Type B pancreatic cell (in vitro differentiated cells): ENCODE measurements at places on chromosomes 13 and 19. TPM values are rescaled to one million over a fixed set of nuclear protein-coding genes. Genes with fewer than 3 reads are reported as not detected.

DNA sequence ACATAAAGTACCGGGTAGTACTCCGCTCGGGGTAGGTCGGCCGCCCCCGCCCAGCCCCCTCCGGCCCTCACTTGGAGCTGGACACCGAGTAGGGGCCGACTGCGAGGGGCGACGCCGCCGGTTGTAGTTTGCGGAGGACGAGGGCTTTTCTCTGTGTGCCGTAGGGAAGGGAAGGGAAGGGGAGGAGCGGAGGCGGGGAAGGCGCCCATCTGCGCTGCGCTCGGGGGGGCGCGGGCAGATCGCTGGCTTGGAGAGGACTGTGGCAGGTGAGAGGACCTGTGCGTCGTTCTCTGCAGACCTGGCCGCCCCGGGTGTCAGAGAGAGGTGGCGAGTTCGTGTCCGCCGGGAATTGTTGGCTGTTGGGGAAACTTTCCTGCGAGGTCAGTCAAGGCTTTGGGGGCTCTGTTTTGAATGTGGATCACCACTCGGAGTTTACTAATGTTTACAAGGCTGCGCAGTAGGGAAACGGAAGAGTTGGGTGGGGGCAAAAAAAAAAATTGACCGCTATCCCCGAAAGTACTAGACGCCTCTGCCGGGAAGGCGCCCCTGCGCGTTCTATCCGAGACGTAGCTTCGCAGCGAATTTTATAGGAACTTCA, 1.4 kb downstream of the ING1 start:
- H3K4me3 ChIP-seq, result peak overlapping the region; percentile 100
- H3K27me3 ChIP-seq, result peaks cover 7% of the 10 kb centered on the region
- peak overlapping the region; percentile 100 for H3K27ac ChIP-seq
- peaks cover 5% of the 10 kb centered on the region for H3K36me3 ChIP-seq

DNA sequence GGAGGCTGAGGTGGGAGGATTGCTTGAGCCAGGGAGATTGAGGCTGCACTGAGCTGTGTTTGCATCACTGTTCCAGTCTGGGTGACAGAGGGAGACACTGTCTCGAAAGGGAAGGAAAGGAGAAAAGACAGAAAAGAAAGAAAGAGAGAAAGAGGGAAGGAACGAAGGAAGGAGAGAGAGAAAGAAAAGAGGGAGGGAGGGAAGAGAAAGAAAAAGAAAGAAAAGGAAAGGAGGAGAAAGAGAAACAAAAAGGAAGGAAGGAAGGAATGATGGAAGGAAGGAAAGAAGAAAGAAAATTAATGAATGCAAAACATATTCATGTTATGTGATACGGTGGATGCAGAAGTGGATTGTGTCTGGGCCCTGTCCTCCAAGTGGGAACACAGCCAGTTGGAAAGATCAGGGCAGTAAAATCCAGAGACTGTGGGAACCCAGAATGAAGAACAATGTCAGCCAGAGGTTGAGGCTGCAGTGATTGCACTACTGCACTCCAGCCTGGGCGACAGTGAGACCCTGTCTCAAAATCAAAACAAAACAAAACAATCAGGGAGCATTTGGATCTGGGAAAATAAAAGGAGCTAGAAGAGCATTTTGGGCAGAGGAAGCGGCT, 6.2 kb downstream of the PHLDB3 start:
- peaks cover 29% of the 10 kb centered on the region for H3K36me3 ChIP-seq
- peak overlapping the region; percentile 66 for H3K27ac ChIP-seq

DNA sequence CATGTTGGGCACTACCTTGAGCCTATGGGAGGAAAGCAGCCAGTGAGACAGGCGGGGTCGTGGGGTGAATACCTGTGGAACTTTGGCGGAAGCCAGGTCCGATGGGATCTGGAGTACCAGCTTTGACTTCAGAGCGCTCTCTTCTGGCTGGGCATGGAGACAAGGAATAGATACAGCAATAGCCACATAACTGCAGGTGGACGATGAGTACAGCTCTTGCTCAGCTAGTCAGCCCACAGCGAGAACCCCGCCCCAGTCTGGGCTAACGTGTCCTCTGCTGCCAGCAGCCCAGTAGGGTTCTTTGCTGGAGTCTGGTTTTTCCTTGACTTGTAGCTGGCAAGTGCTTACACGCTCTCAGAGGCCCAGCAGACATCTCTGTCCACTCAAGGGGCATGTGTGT, 83.4 kb downstream of the SIPA1L3 start:
- no peak for DNase-seq
- peaks cover 23% of the 10 kb centered on the region for H3K4me1 ChIP-seq
- H3K36me3 ChIP-seq, result no peaks in the 10 kb centered on the region
- H3K27me3 ChIP-seq, result no peaks in the 10 kb centered on the region

- no peaks in the 10 kb centered on the region for H3K36me3 ChIP-seq
- peaks cover 16% of the 10 kb centered on the region for H3K4me1 ChIP-seq
- H3K4me3 ChIP-seq, result no peak overlapping the region
- no peaks in the 10 kb centered on the region for H3K27me3 ChIP-seq
Observed at GRCh38 chr13:74193391-74193790, 59.2 kb upstream of the KLF12 start.

- H3K4me1 ChIP-seq, result no peaks in the 10 kb centered on the region
- peak overlapping the region; percentile 80 for H3K27ac ChIP-seq
- H3K36me3 ChIP-seq, result no peaks in the 10 kb centered on the region
Observed at GRCh38 chr19:3175781-3176714, 2.5 kb upstream of the S1PR4 start.

DNA sequence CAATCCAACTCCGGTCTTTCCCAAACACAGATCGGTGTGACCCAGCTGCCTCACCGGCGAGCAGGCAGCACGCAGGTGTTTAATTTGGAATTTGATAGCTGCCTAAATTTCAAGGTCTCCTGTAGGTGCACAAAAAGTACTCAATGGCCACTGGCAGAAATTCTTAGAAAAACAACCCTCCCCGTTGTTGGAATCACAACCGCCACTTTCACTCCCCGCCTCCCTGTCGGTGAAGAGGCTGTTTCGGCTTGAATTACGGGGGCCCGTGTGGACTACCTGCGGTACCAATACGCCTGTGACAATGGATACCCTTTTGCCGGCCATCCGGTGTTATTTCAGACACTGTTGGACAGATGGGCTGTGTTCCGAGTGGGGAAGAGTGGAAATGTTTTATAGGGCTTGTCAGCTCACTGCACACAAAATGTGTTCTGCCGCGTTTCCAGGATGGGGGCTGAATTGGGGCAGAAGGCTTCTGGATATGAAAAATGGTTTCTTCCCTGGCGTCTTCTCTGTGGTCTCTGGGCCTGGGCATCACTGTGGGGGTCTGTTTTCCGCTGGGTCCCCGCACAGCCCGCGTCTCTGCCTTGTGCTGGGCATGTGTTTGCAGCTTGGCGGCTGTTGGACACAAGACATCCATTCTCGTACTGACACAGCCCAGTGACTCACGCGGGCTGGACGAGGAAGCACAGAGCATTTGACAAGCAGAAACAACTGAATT, 45.4 kb downstream of the ZIC5 start:
- no peak overlapping the region for H3K27ac ChIP-seq
- peaks cover 27% of the 10 kb centered on the region for H3K27me3 ChIP-seq
- H3K4me3 ChIP-seq, result peak overlapping the region; percentile 39
- peaks cover 19% of the 10 kb centered on the region for H3K4me1 ChIP-seq
- H3K36me3 ChIP-seq, result no peaks in the 10 kb centered on the region
- no peak for DNase-seq

DNA sequence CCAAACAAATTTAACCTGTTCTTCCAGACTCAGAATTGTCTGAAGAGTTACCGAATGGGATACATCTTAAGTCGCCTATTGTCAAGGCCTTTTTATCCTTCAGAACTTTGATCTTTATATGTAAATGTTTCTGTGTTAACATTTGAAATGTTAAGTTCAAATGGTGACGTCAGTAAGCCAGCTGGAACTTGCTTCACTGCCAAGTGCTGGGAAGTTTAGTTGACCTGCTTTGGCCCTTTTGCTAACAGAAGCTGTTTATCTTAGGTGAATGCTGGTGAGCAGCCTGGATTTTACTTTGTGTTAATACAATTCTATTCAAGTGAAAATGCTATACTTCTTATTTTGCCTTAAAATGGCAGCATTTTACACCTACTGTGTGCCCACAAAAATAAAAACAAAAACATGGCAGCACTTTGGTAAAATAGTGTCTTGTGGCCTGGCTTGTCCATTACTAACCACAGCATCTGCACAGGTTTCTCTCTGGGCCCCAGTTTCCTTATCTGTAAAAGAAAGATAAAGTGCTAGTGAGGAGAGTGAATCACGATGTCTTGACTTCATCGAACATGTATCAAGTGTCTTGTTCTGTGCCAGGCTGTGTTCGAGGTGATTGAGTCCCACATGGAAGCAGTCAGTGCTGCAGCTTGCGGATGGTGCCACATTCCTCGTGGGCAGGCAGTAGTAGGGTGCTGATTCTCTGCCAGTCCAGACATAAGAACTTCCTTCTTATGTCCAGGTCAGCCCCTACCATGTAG, 2.2 kb downstream of the NAXD start:
- H3K36me3 ChIP-seq, result peaks cover 4% of the 10 kb centered on the region
- H3K4me1 ChIP-seq, result peaks cover 25% of the 10 kb centered on the region
- peak overlapping the region; percentile 91 for H3K27ac ChIP-seq
- no peak for DNase-seq

GRCh38 chr13:49351871-49352270, 92.0 kb downstream of the CAB39L start:
- H3K4me3 ChIP-seq, result no peak overlapping the region
- no peak overlapping the region for H3K27ac ChIP-seq
- H3K4me1 ChIP-seq, result no peaks in the 10 kb centered on the region
- no peak for DNase-seq
- H3K36me3 ChIP-seq, result peaks cover 18% of the 10 kb centered on the region

DNA sequence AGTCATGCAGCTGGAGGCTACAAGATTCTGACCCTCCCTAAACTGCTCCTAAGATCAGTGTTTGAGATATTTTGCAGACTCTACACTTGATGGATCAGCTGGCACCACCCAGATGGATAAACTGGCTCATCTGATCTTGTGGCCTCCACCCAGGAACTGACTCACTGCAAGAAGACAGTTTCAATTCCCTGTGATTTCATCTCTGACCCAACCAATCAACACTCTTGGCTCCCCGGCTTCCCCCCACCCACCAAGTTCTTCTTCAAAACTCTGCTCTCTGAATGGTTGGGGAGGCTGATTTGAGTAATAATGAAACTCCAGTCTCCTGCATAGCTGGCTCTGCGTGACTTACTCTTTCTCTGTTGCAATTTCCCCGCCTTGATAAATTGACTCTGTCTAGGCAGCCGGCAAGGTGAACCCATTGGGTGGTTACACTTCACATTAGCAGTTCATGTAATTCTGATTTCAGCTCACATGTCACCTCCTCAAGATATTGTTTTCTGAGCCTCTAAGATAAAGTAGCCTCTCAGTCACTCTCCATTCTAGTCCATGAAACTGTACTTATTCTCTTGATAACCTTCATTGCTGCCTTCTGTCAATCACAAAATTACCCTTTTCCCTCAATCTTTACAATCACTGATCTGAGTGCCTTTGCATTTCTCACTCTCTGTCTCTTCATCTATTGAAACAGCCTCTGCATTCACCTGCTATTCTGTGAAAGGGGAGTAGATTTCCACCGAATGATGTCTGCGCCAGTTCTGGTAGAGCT, 9.9 kb upstream of the FPR3 start:
- H3K4me3 ChIP-seq, result no peak overlapping the region
- no peak for DNase-seq
- H3K27ac ChIP-seq, result no peak overlapping the region

DNA sequence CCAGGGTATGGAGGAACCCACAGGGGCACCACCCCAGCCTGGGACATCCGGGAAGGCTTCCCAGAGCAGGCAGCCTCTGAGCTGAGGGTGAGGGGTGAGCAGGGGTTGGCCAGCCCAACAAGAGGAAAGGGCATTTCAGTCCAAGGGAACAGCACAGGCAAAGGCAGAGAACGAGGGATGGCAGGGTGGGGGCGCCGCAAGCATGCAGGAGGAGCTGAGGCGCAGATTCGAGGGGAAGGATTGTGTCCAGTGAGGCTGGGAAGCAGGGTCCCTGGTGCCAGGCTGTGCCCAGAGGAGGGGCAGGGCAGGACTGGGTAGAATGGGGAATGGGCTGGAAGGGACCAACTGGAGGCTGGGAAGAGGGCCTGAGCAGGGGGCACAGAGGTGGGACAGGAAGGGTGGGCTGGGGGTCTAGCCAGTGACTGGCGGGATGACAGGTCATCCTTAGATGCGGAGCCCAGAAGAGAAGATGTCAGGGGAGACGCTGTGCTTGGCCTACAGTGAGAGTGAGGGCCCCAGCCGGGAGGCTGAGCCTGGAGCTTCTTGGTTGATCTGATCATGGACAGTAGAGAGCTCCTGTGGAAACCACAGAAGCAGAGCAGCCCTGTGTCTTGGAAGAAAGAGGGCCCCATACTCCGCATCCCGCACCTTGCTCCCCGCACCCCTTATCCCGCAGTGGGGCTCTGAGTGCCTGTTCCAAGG, 13.6 kb downstream of the EMP3 start:
- H3K27ac ChIP-seq, result no peak overlapping the region
- H3K4me1 ChIP-seq, result no peaks in the 10 kb centered on the region
- H3K36me3 ChIP-seq, result no peaks in the 10 kb centered on the region
- DNase-seq, result no peak

DNA sequence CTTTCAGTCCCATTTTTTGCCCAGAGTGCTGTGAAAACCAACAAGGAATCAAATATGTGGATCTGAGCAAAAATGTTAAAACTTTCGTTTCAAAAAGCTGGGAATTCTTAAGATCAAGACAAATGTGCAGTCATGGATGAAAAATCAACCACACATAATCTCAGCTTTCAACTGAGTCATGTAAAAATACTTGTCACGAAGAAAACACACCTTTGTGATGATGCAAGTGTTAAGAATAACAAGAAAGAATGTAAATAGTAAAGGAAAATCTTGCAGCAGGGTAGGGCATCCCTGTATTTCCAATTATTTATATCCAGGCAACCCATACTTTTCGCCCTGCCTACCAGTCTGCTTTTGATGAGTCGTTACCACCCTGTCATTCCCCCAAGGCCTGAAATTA, 27.4 kb upstream of the DCLK1 start:
- no peak overlapping the region for H3K27ac ChIP-seq
- no peaks in the 10 kb centered on the region for H3K36me3 ChIP-seq
- no peak for DNase-seq
- peaks cover 39% of the 10 kb centered on the region for H3K4me1 ChIP-seq
- peaks cover 22% of the 10 kb centered on the region for H3K27me3 ChIP-seq

Gene C5AR1
- total RNA-seq, result 0.93 and 1.0 TPM in 2 replicates

Gene RASIP1
- 1.9 and 4.6 TPM in 2 replicates for total RNA-seq

Gene SHANK1
- total RNA-seq, result 0.38 and 7.8 TPM in 2 replicates

Gene CGB2
- not detected in 2 replicates for total RNA-seq

Gene ZNF726
- total RNA-seq, result 4.2 and 6.8 TPM in 2 replicates
